ENCODE measurements at places on chromosomes 3 and 15.
A peak's percentile ranks its signal among the peaks of the same experiment; 100 is the strongest.

DNA sequence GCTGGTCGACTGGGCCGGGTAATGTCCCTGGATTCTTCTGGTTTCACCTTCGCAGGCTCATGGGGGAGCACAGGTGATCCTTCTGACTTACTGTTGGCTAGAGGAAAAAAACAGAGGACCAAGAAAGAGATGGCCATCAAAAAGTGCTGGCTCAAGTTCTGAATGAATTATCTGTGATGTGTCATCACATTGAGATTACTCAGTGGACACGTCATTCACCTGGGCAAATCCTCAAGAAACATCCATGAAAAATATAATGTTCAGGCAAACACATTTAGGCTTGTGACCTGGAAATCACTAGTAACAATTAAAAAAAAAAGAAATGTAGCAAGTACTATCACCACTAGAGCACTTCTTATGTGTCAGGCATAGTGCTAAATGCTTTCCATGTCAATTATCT, 81.5 kb upstream of the SLC2A2 start:
- no peak for DNase-seq

DNA sequence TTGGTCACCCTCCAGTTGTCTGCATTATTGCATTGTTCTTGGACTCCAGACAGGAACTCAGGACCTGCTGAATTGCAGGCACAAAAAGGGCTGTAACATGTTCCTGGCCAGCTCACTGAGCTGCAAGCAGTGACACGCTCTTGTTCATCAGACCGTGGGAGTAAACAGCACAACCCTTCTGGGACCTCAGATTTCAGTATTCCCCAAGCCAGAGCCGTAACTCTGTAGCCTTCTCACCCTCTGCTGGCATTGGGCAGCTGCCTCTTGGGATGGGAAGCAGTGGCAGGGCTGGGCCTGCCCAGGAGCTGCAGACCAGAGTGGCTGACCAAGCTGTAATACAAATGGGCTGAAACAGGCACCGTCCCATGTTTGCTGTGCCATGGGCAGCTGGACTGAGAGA, 607.1 kb upstream of the BCHE start:
- DNase-seq = no peak

GRCh38 chr15:47470983-47471382, 246.3 kb upstream of the SEMA6D start:
- DNase-seq = no peak

DNA sequence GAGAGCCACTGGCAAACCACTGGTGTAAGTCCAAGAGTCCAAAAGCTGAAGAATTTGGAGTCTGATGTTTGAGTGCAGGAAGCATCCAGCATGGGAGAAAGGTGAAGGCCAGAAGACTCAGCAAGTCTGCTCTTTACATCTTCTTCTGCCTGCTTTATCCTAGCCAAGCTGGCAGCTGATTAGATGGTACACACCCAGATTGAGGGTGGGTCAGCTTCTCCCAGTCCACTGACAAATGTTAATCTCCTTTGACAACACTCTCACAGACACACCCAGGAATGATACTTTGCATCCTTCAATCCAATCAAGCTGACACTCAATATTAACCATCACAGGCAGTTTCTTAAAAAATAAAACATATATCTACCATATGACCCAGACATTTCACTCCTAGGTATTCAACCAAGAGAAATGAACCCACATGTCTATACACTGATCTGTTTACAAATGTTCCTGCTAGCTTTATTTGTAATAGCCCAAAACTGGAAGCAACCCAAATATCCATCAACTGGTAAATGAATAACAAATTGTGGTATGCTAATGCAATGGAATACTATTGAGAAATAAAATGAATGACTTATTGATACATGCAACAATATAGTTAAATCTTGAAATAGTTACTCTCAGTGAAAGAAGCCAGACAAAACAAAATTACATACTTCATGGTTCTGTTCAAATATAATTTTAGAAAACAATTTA, 373.8 kb downstream of the ZNF385D start:
- no peak for DNase-seq

DNA sequence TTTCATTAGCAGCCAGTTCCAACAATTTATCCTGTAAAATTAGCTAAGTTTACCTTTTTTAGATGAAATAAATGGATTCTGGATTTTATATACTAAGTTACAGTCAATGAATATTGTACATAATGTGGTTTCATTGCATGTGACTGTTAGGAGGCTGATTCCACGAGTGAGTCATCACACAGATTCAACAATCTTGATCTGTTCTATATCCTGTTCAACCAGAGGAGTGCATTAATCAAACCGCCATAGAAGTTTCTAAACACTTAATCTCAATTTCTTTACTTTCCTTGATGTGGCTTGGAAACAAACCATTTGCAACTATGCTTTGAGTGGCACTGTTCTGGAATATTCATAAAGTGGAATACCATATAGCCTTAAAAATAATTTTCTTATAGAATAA, 15.3 kb downstream of the DNAJC13 start:
- no peak for DNase-seq

- DNase-seq = no peak
These were observed 17.9 kb downstream of the SLC6A11 start for GRCh38 chr3:10833855-10834414.

- no peak for DNase-seq
These were observed 14.9 kb downstream of the NME9 start for GRCh38 chr3:138314751-138315150.

DNA sequence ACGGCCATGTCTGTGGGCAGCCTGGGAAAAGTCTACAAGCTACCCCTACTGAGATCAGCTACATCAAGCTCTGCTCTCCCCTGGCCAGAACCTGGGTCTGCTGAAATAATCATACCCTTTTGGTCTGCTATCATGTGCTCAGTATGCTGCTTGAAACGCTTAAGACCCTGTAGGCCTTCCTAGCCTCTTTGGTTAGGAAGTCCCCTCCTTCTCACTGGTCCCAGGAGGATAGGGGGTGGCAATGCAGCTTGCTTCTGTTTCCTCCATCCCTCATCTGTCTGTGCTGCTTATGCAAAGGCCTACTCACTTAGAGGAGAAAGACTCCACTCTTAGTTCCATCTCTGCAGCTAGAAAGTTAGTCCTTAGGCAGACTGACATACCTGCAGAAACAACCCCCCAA, 118.2 kb upstream of the RASGRP1 start:
- DNase-seq = no peak

- no peak for DNase-seq
These were observed 129.6 kb downstream of the CTNNB1 start for GRCh38 chr3:41328926-41329325.

GRCh38 chr15:88752951-88753350, 50.3 kb upstream of the ACAN start:
- DNase-seq = no peak

GRCh38 chr3:4806535-4807108, 172.6 kb upstream of the BHLHE40 start:
- DNase-seq = no peak

- peak; percentile 1 for DNase-seq
These were observed 58.9 kb downstream of the SLMAP start for GRCh38 chr3:57815036-57815435.

DNA sequence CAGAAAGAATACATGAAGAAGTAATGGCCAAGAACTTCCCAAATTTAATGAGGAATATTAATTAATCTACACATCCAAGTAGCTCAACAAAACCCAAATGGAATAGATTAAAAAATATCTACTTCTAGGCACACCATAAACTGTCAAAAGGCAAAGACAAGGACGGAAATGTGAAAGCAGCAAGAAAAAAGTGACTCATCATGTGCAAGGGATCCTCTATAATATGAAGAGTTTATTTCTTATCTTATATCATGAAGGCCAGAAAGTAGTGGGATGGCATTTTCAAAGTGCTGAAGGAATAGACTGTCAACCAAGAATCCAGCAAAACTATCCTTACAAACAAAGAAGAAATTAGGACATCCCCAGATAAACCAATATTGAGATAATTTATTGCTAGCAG, 73.9 kb upstream of the PRICKLE2 start:
- no peak for DNase-seq

DNA sequence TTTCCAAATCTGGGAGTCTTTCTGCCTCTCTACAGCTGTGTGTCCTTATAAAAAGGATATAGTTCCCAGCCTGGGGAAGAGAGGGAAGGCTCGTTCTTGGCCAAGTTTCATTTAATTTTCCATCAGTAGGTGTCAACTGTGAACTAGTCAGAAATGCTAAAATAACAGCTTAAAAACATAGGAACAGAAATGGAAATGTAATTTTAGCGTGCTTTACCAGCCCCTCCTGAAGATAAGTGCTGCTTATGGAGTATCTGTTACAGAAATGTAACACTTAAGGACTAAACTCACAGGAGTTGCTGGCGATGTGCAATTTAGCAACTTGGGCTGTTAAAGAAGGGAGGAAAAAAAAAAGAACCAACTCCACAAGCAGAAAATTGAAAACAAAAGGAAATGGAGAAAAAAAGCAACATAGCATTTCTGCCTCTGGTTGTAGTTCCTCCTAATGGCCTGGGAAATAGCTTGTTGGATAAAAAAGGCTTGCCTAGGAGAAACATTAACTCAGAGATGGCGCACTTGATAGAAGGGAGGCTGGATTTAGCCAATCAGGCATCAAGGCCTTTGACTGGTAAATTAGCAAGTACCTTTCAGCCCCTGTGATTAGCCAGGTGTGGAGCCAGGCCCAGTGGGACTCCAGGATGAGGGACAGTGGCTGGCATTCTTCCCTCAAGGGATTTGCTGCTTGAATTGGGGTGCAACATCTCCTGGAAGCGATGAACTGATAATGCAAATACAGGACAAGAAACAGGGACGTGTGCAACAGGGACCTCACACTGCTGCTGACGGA, 84.3 kb downstream of the RPLP1 start:
- no peak for DNase-seq

GRCh38 chr3:125294411-125294810, 80.7 kb downstream of the ZNF148 start:
- no peak for DNase-seq

GRCh38 chr15:85419161-85419560, 38.8 kb downstream of the AKAP13 start:
- DNase-seq = no peak

GRCh38 chr3:52834871-52835501, at the start of gene MUSTN1:
MUSTN1 (minus strand) TSS chr3:52835019; CDS start chr3:52834948, 71 bp downstream.
- no peak for DNase-seq

GRCh38 chr15:44790215-44790614, 53.9 kb downstream of the TRIM69 start:
- no peak for DNase-seq

GRCh38 chr3:192919901-192920300, 2.2 kb upstream of the MB21D2 start:
- no peak for DNase-seq

DNA sequence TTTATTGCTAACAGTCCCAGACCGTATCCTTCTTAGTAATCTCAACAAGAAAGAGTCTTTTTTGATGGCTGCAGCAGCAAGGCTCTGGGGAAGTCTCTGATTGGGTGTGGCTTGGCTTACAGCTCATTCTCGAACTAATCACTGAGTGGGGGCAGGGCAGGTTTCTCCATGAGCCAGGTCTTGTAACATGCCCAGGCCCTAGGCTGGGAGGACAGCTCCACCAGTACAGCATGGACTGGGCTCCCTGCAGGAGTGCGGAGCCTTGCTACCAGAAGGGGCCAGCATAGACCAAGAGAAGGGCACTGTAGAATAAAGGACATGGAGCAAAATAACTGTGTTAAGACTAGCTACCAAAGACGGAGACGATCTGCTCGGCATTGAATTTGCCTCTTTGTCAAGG, 7.2 kb downstream of the CD276 start:
- no peak for DNase-seq

- no peak for DNase-seq
These were observed 35.2 kb upstream of the RFTN1 start for GRCh38 chr3:16548721-16549120.

GRCh38 chr3:53544357-53544756, 49.9 kb downstream of the CACNA1D start:
- no peak for DNase-seq

DNA sequence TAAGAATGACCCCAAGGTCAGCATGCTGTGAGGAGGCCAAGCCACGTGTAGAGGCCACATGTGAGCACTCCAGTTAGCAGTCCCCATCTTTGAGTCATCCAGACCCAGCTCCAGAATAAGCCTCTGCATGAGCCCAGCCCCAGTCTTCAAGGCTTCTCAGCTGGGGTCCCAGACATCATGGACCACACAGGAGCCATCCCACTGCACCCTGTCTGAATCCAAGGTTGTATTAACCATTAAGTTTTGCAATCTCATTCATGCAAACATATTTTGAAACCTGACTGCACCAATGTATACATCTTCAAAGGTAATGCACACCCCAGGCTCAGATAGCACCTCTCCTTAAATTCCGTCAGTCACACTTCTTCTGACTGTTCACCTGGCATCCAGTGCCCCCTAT, 249.1 kb upstream of the CHRNA7 start:
- DNase-seq = no peak

- no peak for DNase-seq
These were observed 10.1 kb upstream of the LMCD1 start for GRCh38 chr3:8491271-8492144.

DNA sequence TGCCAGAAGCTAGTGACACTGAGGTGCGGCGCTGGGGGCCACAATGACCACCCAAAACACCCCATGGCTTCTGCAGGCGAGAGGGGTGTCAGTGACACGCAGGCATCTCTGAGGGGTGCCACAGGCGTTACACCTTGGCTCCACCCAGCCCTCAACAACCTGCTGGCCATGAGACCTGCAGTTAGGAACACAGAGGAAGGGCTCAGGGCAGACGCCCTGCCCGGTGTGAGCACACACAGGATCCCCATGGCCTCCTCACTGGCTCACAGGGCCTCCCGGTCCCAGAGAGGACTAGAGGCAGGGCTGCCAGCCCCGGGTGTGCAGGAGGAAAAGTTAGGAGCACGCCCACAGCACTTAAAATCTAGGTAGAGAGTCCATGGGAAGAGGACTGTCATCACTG, 35.1 kb downstream of the CYFIP1 start:
- DNase-seq = no peak

DNA sequence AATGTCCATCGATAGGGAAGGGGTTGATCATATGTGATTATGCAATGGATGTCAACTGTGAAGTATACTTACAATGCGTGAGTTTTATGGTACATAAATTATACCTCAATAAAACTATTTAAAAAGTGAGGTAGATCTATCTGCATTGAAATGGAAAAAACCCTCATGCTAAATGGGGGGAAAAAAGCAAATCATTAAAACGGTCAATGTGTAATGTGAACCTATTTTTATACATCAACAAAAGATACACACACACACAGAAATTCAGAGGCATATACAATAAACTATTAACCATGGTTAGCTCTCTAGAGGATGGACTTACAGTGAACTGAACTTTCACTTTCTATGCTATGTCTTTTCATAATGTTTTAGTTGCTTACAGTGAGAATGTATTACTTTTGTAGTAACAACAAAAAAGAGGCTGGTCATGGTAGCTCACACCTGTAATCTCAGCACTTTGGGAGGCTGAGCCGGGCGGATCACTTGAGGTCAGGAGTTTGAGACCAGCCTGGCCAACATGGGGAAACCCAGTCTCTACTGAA, 23.1 kb downstream of the STIMATE start:
- DNase-seq = no peak

GRCh38 chr3:187693431-187693830, 8.9 kb downstream of the RTP2 start:
- DNase-seq = no peak

- no peak for DNase-seq
These were observed 504.9 kb downstream of the TBL1XR1 start for GRCh38 chr3:176692199-176692965.

Measured in activated CD8-positive, alpha-beta memory T cell treated with anti-CD3 and anti-CD28 coated beads for 1 hour (primary cell).